CD4-positive, alpha-beta T cell treated with Interleukin-15 for 1 hour (primary cell): ENCODE measurements at places on chromosomes 1 and 21.

- DNase-seq, result no peak
These were observed 188.2 kb upstream of the RUNX1 start for GRCh38 chr21:35237287-35237686.

DNA sequence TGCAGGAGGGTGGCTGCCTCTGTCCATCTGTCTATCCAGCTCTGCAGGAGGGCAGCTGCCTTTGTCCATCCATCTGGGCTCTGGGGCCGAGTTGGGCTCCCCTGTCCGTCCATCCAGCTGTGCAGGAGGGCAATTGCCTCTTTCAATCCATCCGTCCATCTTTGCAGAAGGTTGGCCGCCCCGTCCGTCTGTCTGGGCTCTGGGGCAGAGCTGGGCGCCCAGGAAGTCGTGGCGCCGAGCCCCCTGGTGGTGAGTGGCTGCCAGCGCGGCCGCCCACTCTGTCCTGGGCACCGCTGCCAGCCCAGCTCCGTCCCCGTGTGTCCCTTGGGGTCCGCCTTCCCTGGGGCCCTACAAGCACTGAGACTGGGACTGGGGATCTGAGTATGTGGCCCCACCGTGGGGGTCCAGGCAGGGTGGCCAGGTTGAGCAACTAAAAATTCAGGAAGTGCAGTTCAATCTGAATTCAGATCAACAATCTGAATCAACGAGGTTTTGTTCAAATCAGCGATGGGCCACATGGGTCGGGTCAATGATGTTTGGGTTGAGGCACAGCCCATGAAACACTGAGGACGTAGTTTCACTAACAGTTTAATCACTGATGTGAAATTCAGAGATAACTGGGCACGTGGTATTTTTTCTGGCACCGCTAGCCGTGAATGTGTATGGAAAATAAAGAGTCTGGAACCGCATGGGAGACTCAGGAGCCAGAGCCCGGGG is 99.1 kb upstream of the ACTRT2 start:
- DNase-seq, result no peak

DNA sequence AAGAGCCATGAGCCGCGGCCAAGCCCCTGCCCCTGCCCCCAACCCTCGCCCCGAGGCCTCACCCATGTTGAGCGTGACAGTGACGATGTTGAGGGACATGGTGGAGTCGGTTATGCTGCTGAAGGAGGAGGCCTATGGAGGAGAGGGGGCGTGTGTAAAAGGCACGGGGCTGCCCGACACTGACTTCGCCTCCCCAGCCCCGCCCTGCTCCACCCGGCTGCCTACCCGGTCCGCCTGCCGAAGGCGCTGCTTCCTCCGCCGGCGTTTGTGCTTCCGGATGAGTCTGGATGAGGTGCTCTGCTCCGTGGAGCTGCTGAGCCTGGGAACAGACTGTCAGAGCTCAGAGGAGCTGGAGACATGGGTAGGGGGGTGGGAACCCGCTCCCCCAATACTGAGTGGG is 9.0 kb downstream of the DVL1 start:
- DNase-seq, result no peak

DNA sequence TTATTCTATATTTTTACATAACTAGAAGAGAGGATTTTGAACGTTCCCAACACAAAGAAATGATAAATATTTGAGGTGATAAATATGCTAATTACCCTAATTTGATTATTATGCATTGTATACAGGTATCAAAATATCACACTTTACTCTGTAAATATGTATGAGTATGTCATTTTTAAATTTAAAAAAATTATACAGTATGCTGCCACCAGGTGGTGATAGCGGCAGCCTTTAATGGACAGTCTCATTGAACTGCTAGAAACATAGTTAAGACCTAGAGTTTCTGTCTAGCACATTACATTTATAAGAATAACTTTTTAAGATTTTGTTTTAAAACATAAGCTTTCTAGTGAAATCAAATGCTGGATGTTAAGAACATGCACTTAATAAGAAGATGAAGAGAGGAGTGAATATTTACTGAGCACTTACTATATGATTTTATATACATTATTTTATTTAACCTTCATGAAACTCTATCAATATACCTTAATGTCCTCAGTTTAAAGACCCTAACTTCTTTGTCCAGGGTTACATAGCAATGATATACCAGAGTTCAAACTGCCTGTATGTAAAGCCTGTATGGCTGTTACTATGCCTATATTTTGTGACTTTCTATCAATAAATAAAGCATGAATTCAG is 207.1 kb downstream of the NUF2 start:
- no peak for DNase-seq

GRCh38 chr1:170239445-170239844 is 93.7 kb downstream of the NTMT2 start:
- DNase-seq, result no peak

DNA sequence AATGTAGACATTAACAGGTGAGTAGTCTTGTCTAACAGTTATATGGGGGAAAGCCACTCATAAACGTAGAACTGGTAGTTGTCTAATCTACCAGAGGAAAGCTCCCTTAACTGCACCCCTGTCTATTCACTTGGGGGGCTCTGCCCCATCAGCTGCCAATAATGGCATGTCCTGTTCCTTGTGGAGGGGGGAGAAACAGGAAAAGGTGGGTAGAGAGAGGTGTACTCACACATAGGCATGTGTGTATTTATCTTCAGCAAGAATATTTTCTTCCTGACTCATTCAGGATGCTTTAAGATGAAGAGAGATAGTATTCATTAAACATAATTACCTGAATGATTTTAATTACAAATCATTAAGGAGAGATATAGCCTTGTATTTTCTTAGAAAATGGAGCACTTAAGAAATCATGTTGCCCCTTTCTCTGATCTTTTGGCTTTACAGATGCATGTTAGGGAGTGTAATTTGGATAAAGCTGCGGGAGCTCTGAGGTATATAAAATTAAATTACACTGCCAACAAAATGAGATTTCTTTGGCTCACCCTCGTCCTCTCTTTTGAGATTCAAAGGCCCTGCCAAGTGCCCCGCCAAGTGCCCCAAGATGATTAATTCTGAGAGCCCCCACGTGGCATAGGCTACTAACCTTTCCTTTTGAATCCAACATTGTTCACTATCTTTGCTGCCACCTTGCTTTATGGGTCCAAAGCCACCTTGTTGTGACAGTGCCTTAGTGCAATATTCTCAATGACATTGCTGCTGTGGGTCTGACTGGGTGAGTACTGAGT is 286.3 kb upstream of the LYPLAL1 start:
- no peak for DNase-seq
